ENCODE measurements at places on chromosomes 12 and 14.
A peak's percentile ranks its signal among the peaks of the same experiment; 100 is the strongest.

- peak; percentile 15 for DNase-seq
Observed at GRCh38 chr14:93648440-93649168, 139.7 kb downstream of the PRIMA1 start.

- peak; percentile 62 for DNase-seq
Observed at GRCh38 chr12:24679126-24679525, 269.8 kb downstream of the BCAT1 start.

- DNase-seq, result peak; percentile 47
Observed at GRCh38 chr14:74217672-74218448, 21.4 kb upstream of the VSX2 start.

DNA sequence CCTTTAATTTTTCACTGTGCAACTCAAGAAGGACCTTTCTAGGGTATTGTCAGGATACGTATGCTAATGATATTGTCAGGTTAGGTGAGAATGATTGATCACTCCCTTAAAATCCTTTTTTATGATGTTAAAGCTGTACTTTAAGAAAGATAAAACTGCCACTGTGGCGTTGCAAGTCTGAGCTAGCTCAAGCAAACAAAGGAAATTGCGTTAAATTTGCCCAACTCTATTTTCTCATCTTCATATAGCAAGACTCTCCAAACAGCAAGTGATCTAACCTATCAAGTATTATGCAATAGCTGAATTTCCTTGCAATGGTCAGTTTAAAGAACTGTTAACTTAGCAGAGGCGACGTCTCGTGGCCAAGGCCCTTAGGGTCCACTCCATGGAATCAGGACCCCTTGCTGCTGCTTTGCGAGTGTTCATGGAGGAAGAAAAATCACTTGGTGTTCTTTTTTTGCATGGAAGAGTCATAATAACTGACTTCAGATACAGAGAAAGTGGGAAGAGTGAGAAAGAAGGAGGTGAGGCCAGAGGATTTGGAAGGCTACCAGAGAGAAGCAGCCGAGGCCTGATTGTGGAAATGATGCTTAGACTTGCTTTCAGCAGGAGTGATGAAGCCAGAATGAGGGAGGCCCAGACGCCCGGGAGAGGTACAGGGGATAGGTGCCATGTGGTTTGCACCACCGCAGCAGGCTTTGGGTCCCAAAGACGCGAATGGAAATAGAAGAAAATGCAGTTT is 2.5 kb downstream of the TRAF3 start:
- peak; percentile 27 for DNase-seq

DNA sequence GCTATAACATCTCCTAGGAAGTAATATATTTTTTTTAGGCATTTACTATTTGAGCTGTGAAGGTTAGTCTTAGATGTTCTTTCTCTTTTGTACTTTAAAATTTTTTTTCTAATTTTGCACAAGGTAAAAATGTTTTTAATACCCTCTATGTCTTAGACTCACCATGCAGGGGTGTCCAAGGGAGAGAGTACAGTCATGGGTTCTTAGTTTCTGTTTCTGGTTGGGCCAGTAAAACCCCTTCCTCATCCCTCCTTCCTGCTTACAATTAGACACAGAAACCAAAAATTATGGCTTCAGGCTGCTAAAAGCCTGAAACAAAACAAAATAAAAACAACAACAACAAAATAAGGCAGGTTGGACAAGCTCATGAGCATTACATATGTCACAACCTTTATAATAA is 193.0 kb downstream of the SYT1 start:
- no peak for DNase-seq

DNA sequence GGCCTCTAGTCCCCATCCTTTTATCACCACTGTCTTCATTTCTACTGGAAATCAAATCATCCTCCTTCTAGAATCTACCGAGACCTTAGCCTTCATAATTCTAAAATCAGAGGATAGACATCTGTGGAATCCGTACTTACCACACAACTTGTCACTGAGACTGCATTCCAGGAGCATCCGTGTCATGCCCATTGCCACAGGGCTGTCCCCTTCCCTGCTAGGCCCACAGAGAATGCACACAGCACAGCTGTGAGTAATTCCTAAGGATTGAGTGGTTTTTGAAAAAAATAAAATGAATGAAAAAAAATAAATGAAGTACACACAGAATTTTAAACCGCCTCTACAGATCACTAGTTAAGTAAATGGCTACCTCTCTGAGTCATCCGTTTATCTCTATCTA is 21.0 kb upstream of the MAGOHB start:
- peak; percentile 25 for DNase-seq

GRCh38 chr14:103543721-103544387 is 14.9 kb downstream of the TRMT61A start:
- DNase-seq, result no peak

DNA sequence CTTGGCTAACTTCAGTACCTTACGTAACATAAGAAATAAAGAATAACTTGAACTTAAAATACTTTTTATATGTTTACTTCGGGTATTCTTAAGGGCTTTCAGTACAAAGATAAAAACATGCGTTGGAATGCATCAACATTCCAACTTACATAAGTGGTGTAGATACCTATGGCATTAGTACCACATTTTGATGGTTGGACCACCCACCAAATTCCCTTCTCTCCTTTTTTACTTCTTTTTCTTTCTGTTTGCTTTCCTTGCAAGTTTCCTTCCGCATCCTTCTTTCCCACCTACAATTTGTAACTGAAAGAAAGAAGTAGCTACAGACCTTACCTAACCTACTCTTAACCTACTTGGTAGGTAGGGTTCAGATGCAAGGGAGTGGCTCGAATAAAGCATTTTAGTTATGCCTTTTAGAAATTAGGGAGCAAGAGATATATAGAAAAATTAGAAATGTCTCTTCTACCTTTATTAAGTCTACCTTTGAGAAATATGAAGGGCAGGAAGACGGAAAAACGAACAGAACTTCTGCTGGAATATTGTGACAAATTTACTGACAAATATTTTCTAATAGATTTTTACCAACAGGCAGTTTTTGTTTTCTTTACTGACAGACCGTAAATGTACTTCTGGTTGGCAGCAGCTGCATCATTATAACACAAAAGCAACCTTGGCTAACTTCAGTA is 2.1 kb upstream of the ARHGAP5 start:
- DNase-seq, result no peak

DNA sequence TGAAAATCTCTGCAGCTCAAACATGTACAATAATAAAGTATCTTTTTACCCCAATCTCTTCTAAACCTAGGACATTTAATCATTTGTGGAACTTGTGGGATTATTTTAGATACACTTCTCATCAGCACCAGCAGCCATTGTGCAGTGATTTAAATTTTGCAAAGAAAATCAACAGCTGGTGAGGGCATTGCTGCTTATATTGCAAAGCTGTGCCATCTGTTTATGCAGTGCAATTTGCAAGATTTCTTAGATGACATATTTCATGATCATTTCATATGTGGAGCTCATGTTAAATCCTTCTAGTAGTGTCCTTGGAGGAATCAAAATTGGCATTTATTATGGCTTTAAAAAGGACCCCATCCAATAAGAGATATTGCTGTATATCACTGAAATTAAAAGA is 320.7 kb downstream of the BTG1 start:
- no peak for DNase-seq

- DNase-seq, result no peak
Observed at GRCh38 chr14:79992407-79993198, 218.7 kb downstream of the DIO2 start.

DNA sequence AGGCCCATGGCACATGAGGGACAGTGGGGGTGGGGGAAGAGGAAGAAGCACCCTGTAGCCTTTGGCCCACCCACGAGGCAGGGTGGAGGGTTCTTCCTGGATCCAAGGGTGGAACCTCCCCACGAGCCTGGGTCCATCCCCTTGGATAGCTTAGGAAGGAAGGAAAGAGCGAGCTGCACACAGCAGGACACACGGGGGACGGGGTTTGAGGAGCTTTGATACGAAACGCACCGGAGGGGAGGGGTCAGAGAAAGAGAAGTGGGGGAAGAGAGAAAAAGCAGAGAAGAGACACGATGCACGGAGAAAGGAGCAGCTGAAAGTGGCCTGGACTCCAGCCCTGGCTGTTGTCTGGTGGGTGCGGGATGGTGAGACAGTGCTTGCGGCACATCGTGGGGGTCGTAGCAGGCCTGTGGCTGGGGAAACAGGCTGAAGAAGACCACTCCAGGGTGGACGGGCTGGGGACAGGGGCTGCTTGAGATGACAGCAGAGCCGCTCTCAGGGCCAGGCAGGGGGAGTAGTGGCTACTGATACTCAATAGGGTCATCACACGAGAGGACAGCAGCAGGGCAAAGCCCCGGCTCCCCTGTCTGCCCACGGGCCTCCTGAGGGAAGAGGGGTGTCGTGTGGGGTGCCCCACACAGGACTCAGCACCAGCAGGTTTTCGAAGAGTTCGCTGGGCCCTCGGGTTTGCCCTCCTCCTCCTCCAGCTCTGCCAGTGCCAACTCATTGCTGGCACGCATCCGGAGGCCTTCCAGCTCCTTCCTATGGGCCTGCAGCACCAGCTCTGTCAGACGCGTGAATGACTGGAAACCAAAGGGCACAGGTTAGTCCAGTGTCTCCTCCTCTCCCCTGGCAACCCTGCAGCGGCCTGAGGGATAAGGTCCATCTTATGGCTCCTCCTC is 5.4 kb upstream of the GPX2 start:
- DNase-seq, result no peak

DNA sequence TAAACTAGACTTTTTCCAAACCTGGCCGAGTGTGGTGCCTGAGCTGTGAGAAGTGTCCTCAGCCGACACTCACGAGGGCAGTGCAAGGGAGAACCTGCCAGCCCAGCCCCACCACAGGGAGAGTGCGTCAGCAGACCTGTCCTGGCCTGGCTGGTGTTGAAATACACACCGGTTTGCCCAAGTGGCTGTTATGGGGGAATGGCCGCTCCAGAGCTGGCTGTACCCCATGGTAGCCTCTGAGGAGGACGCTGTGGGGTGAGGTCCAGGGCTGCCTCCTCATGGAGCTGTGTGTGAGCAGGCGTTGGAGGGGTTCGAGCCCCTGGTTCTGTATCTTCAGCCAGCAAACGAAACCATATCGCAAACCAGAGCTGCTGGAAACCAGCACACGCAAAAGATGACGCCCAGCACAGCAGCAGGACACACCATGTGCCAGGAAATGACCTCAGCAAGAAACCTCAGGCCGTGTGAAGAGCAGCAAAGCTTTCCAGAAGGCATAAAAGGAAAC is 9.4 kb downstream of the ANKRD9 start:
- peak; percentile 94 for DNase-seq

DNA sequence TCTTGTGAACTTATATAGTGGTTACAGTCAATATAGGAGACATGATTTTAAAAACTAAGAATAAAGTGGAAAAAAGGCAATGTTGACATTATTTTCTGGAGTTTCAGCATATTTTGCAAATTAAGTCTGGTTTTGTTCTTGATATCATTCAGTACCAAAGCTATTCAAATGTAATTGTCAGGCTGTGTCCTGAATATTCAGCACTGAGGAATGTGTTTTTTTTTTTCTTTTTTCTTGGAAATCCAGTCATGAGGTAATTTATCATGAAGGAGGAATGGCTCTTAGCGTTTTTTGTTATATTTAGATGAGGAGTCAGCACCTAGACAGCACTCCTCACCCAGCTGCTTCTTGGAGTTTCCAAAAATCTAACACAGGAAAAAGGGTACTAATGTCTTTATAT is 225.5 kb downstream of the CCDC91 start:
- DNase-seq, result peak; percentile 86

DNA sequence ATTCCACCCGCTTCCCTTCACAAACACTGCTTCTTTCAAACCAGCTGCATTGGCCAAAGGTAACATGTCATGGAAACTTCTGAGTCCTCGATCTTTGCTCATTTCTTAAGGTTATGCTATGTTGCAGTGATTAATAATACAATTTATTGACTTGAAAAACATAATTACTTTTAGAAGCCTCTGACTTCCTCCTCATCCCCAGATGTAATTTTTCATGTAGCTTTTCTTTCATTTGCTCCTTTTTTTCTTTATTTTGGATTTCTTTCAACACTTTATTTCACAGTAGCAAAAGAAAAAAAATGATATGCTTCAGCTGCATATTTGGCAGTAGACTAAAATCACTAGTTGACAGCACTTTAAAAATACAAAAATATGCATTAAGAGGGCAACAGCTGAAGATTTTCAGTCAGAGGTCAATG is 116.2 kb downstream of the LRRIQ1 start:
- DNase-seq, result no peak

DNA sequence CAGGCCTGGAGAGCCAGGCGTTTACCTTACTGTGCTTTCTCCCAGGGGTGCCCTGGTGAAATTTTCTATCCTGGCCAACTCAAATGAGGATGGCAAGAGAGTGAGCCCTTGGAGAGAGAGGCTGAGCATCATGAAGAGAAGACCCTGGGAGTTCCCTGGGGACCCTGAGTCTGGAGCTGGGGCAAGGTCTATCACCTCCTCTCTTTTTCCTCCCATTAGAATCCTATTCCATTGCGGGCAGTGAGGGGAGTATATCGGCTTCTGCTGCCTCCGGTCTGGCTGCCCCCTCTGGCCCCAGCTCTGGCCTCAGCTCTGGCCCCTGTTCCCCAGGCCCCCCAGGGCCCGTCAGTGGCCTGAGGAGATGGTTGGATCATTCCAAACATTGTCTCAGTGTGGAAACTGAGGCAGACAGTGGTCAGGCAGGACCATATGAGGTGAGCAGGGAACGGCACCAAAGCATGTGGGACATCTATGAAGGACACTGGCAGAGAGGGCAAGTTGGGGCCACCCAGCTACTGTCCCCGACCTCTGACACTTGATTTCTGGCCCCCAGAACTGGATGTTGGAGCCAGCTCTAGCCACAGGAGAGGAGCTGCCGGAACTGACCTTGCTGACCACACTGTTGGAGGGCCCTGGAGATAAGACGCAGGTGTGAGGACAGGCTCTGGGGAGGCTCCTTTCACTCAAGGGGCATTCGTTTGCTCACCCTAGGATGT is 1.6 kb downstream of the ARHGEF25 start:
- DNase-seq, result no peak

GRCh38 chr14:38098074-38098836 is 109.4 kb upstream of the SSTR1 start:
- DNase-seq, result peak; percentile 71

GRCh38 chr14:73751157-73751691 is 37.0 kb upstream of the PNMA1 start:
- DNase-seq, result no peak

DNA sequence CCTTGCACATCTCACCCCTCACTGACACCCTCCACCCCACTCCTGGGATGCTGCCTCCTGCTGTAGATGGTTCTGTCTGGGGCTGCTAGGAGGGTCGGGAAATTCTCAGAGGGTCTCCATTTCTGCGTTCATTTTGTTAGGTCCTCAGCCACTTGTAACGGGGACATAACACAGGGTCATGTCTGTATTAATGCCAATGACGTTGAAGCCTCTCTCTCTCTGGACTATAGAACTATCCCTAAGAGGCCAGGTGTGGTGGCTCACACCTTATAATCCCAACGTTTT is 14.6 kb downstream of the SIVA1 start:
- no peak for DNase-seq

DNA sequence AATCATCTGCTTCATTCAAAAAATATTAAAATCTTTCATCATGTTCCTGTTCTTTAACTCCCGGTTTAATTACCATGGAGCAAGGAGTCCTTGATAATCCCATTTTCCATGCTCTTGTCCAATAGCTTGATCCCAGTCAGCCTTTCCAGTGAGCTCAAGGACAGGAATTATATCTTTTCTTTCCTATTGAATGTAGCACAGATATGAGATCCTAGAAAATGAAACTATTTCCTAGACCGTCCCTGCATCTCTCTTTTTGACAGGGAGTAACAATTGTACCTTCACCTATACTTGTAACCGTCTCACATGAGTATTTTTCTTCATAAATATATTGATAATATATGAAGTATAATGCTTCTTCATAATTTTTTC is 35.6 kb downstream of the PIK3C2G start:
- DNase-seq, result peak; percentile 11

GRCh38 chr12:100435957-100436356 is 37.7 kb upstream of the NR1H4 start:
- DNase-seq, result no peak

- DNase-seq, result no peak
Observed at GRCh38 chr12:50181691-50182090, 14.5 kb upstream of the CERS5 start.
